ENCODE measurements at places on chromosomes 16 and 17.
A peak's percentile ranks its signal among the peaks of the same experiment; 100 is the strongest.

GRCh38 chr16:88412766-88413165 lies 30.0 kb downstream of the ZNF469 start:
- no peak for ATAC-seq

DNA sequence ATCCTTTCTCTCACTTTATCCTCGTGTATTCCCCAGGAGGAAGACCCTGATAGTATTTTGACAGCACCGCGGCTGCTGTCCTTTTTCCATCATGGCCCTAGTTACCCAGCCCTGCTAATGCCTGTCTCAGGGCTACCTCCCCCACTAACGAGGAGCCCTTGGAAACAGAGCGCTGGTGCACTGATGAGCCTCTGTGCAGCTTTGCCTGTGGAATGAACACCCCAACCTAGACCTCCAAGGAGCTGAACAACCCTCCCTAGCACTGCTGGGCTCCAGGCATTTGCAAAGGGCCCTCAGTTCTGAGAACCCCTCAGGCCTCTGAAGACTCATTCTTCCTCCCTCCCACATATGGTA lies 23.3 kb upstream of the CCL1 start:
- no peak for ATAC-seq

DNA sequence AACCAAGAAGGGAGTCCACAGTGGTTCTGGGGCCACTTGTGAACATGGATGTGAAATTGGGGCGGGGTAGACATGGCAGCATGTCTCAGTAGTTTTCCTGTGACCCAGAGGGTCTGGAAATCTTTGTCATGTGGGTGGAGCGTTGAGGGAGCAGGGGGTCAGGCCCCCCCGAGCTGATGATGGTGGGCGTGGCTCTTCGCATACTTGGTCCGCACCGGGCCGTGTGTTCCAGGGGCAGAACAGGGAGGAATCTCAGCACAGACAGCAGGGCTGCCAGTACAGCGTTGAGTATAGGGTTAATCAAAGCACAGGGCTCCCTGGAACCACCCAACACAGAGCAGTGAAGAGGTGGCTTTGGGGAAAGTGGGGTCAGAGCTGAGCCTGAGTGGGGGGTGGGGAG lies 267.5 kb downstream of the SEC14L1 start:
- ATAC-seq = no peak

DNA sequence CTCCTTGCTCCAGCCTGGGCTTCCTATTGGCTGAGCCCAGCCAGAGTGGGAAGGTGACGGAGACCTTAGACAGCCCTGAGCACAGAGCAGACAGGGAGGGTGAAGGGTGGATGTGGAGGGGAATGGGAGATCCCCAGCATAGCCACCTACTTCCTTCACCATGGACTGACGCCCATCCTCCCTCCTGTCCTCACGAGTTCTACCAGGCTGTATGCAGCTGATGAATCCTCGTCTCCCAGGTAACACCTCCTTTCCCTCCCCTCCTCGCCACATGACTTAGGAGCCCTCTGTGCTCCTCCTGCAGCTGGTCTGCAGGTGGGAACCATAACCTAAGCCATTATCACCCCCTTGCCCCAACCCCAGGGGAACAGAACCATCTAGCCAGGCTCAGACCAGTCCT lies 9.0 kb upstream of the CRHR1 start:
- ATAC-seq = no peak

DNA sequence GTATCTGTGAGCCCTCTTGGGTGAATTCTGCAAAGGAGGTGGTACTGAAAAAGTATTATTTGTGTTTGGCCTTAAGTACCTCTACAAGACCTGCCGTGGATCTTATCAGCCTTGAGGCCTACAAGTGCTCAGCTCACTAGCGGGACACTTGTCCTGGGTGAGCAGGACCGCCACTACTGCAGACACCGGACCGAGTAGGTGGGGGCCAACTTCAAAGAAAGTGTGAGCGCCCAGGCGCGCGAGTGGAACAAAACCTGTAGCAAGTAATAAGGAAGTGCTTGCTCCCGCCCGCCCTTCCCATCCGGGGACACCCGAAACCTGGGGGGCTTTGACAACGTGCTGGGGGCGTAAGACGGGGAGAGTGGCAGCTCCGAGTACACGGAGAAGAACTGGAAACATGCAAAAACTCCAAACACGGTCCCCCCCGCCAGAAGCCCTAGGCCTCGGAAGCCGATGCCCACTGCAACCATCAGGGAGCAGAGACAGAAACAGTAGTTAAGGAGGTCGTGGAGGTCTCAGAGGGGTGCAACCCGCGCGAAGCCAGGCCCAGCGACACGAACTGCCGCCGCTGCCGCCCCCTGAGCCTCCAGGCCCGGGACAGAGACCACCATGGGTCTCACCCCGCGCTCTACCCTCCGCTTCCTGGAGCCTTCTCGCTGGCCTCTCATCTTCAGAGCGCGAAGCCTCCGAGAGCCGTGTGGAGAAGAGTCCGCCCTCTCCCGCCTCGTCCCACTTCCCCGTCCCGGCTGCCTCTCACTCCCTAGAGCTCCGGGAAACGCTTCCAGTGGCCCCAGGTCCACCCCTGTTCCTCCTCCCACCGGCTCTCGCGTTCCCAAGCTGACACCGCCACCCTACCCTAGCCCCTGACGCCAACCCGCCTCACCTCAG lies 537 bp downstream of the CNOT1 start:
- peak; percentile 55 for ATAC-seq

GRCh38 chr16:8552487-8553221 lies 37.7 kb downstream of the TMEM114 start:
- no peak for ATAC-seq

Measured in SK-N-SH treated with all-trans-retinoic acid at 6 μM for 48 hours (cell line).